ENCODE measurements at places on chromosomes 1 and 21. TPM values are rescaled to one million over a fixed set of nuclear protein-coding genes. Genes with fewer than 3 reads are reported as not detected.

IL20 gene
- total RNA-seq, result not detected

LIN28A gene
- not detected for total RNA-seq

DMBX1 gene
- total RNA-seq, result not detected

FNDC10 gene
- 3.0 TPM for total RNA-seq

ZNF648 gene
- not detected for total RNA-seq

NDUFV3 gene
- total RNA-seq, result 29.7 TPM

PRDM2 gene
- 58.7 TPM for total RNA-seq

IL19 gene
- not detected for total RNA-seq

ACTN2 gene
- 15.7 TPM for total RNA-seq

CD1B gene
- not detected for total RNA-seq

GBP5 gene
- total RNA-seq, result 3.7 TPM

PDE9A gene
- total RNA-seq, result 3.8 TPM

TMEM69 gene
- total RNA-seq, result 15.0 TPM

NMNAT2 gene
- 1.3 TPM for total RNA-seq

CDC42 gene
- total RNA-seq, result 211 TPM

ZNF695 gene
- not detected for total RNA-seq

THEM5 gene
- total RNA-seq, result not detected

C1orf185 gene
- not detected for total RNA-seq

EXTL1 gene
- 1.3 TPM for total RNA-seq

MAEL gene
- not detected for total RNA-seq

GPR3 gene
- 0.93 TPM for total RNA-seq

MYOM3 gene
- total RNA-seq, result 0.78 TPM

USP1 gene
- 22.9 TPM for total RNA-seq

FCRL2 gene
- total RNA-seq, result 0.29 TPM

CD244 gene
- 0.36 TPM for total RNA-seq

TMEM125 gene
- total RNA-seq, result not detected

RGS7 gene
- not detected for total RNA-seq

CD52 gene
- 14.7 TPM for total RNA-seq

MPL gene
- 0.52 TPM for total RNA-seq

HJV gene
- not detected for total RNA-seq

APCS gene
- total RNA-seq, result not detected

DNAH14 gene
- total RNA-seq, result 11.3 TPM

SLC35F3 gene
- not detected for total RNA-seq

KCNJ9 gene
- total RNA-seq, result not detected

MROH7 gene
- 13.1 TPM for total RNA-seq

STIL gene
- total RNA-seq, result 0.65 TPM

F3 gene
- total RNA-seq, result 33.3 TPM

ALDH4A1 gene
- 12.7 TPM for total RNA-seq

PTGER3 gene
- 32.7 TPM for total RNA-seq

NUP210L gene
- total RNA-seq, result 0.12 TPM

NID1 gene
- total RNA-seq, result 63.3 TPM

NFASC gene
- 92.7 TPM for total RNA-seq

SEMA6C gene
- total RNA-seq, result 25.2 TPM

NOTCH2 gene
- total RNA-seq, result 216 TPM

TSSK3 gene
- total RNA-seq, result 1.7 TPM

IGFN1 gene
- total RNA-seq, result 0.12 TPM

PRAMEF25 gene
- not detected for total RNA-seq

ATP6V1G3 gene
- not detected for total RNA-seq

SELL gene
- total RNA-seq, result 10.3 TPM

Measured in aorta (tissue), 5 donors.